ENCODE measurements at places on chromosomes 12 and 14.

DNA sequence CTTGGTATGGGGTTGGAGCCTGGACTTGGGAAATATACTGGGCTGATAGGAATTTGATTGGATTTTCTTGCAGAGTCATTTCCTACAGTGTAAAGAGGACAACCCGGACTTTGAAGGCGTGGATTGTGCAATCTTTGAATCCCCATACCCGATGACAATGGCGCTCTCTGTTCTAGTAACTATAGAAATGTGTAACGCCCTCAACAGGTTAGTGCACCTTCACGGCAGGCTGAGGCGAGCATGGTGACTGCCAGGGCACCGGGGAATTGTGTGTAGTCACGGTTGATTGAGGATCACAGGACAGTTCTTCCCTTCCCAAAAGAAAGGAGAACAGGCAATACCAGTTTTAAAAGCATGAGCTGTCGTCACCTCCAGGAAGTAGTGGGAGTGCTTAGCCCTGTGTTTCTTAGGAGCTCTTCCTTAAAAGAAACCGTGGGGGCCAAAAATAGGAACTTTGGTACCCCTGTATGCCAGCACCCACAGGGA is 58.3 kb downstream of the ANAPC7 start:
- no peak for DNase-seq

DNA sequence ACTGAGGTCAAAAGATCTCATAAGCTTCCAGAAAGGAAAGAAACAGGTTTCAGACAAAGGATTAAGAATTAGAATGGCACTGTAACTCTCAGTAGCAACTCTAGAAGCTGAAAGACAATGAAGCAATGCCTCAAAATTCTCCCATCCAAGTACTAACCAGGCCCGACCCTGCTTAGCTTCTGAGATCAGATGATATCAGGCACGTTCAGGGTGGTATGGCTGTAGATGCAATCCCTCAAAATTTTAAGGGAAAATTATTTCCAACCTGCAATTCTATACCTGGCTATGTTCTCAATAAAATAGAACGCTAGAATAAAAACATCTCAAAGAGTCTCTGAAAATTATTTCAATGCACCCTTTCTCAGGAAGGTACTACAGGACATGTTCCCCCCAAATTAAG is 19.6 kb downstream of the NOXRED1 start:
- DNase-seq, result no peak

DNA sequence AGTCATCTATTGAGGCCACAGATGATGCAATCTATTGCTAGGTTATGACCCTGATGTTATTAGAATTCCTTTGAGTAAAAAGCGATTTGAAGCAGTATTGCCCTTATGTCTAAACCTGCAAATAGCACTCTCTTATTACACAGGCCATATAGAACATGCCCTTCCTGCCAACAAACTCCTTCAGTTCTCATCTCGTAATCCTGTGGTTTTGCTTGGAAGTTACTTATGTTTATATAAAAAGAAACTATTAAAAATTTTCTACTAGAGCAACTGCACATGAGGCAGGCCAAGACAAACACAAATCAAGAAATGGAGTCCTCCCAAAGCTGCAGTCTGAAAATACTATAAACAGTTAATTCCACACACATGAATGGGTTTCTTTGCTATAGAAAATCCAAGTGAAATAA is 1200.2 kb downstream of the LRFN5 start:
- no peak for DNase-seq

GRCh38 chr14:50068496-50068895 is 47.9 kb downstream of the VCPKMT start:
- DNase-seq, result no peak

DNA sequence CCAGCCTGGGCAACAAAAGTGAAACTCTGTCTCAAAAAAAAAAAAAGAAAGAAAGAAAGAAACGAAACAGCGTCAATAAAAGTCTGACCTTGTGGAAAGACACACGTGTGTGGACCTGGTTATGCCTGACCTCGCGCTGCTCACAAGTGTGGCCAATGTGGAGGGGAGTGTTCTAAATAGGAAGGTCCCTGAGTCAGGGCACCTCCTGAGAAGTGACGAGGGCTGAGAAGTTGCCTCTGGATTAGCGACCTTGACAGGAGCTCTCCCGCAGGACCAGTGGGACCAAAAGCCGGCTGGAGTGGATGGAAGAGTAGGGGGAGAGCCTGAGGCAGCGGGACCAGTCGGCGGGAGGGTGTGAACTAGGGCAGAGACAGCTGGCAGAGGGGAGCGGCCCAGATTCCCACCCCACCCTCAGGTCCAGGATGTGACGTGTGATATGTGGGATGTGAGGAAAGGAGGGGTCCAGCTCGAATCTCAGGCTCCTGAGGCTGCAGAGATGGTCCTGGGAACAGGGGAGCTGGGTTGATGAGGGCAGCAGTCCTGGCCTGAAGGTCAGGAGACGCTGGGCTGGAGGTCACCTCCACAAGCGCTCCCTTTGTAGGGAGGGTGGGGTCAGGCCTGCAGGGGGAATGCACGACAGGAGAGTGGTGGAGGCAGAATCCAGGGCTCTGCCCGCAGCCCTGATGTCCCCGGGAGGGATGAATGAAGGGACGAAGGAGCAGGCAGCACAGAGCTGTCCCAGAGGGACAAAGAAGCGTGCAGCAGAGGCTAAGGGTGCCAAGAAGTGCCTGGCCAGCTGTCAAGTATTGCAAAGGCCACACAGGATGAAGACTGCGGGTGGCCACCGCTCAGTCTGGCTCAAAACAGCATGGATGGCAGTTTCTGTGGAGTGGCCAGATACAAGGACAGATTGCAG is 24.8 kb upstream of the GPR68 start:
- no peak for DNase-seq

DNA sequence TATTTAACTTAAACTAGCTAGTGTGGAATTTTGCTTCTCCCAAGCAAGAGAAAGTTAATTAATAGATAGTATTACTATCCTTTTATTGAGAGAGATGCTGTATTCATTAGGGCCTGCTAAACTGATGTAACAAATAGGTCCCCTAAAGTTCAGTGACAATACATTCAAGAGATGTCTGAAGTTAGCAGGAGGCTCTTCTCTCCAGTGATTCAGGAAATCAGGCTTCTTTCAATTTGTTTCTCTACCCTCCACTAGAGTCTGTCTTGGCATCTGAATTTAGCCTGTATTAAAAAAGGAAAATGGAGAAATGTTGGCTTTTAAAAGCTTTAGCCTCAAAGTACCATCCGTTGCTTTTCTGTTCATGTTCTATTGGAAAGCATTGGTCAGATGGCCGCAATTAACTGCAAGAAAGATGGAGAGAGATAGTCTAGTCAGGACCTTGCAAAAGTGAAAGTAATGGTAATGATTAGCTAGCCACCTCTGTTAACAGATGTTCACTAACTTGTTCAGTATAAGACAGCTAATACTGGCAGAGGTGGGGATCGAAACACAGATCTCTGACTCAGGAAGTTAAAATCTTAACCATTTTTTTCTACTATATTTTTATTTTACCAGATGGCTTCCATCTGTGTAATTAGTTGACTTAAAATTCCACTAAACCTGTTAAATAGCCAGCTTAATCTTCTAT is 786.8 kb downstream of the TMTC2 start:
- no peak for DNase-seq

- DNase-seq, result no peak
Observed at GRCh38 chr12:131133015-131133905, 179.6 kb downstream of the ADGRD1 start.

DNA sequence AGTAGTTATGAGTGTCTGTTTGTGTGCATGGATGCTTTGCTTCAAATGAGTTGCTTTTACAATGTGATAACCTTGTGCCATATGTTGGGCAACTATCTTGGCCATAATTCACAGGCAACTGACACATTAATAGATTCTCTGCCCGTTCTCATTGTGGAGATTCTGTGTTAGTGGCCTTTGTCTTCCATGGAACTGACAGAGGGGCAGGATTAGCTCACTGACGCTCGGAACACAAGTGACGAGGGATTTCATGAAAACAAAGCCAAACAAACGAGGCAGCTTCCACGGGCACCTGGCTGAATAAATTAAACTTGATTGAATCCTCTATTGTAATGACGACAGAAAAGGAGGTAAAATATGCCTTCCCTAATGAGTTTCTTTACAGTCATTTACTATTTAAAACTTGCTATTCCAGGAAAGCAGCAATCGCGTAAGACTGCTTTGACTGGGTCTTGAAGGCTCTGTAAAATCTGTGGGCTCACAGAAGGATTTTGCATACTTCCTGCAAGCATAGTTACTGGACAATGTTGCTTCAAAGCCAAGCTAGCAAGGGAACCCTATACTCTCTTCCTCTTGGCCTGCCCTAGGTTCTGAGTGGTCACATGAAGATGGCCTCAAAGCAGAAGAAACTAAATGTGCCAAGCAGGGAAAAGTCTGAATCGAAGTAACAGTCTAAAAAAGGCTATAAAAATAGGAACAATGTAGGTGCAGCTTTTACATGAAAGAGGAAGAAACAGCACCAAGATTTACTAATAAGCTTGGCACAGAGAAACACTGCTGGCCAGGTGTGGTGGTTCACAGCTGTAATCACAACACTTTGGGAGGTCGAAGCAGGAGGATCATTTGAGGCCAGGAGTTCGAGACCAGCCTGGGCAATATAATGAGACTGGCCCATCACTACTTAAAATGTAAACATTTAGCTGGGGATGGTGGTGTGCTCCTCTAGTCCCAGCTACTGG is 28.1 kb upstream of the SINHCAF start:
- DNase-seq, result no peak

- DNase-seq, result no peak
Observed at GRCh38 chr12:81166790-81167189, 88.9 kb downstream of the ACSS3 start.

DNA sequence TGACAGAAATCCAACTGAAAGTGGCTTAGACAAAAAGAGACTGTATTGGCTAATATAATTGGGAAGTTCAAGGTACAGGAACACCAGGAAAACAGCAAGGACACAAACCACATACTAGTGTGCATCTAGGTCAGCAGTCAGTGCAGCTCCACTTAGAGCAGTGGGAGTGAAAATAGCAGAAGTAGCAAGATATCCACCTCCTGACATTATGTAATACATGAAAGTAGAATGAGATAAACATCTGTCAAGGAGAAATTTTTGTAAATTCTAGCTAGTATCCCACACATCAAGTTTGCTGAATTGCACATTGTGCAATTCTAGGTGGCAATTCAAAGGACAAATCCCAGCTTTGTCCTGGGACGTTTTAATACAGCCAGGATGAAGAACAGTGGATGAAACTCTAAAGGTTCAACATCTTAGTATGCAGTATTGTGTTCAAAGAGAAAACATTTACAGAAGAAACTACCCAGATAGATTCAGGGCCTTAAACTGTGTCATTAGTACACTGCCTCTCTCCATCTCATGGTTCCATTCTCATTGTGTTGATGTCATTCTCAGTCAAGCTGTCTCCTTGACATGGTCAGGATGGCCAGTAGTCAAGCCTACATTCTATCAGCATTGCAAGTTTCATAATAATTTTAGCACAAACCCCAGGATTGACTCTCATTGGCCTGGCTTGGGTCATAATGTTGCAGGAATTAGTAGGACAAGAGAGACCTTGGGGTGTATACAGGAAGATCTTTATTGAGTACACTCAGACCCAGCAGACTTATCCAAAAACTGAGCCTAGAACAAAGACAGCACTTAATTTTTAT is 56.8 kb downstream of the SDR9C7 start:
- DNase-seq, result no peak

DNA sequence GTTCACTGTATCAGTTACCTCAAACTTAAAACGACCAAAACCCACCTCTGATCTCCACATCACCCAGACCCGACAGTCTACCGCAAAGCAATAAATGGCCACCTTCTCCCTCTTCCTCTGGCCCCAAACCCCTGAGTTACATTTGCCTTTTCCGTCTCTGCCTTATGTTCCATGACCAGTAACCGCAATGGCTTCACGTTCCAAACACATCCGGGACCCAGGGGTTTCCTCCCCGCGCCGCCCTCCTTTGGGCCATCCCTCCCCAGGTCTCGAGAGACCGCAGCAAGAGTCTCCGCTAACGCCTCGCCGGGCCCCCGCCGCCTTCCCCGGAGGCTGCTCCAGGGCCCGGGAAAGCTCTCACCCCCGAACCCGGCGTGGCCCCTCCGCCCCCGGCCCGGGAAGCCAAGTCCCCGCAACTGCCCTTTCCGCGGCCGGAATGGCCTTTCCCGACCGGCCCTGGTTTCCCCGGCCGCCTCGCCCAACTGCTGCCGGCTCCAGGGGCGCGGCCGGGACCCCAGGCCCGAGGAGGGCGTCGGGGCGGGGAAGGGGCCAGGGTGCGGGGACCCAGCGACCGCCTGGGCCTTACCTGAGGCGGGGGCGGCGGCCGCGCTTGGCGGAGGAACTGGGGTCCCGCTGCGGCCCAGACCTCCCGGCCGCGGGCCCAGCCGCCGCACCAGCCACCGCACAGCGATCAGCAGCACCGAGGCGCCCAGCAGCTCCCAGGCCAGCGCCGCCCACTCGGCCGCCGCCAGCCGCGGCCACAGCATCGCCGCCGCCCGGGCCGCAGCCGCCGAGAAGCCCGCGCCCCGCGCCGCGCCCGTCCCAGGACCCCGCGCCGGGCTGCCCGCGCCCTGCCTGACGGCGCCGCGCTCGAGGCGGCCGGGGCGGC is at the start of gene ANKLE2:
ANKLE2 (minus strand) TSS at position 801 of the 889 bp plus-strand sequence; CDS start at position 767, 34 bp downstream.
- peak; percentile 56 for DNase-seq

DNA sequence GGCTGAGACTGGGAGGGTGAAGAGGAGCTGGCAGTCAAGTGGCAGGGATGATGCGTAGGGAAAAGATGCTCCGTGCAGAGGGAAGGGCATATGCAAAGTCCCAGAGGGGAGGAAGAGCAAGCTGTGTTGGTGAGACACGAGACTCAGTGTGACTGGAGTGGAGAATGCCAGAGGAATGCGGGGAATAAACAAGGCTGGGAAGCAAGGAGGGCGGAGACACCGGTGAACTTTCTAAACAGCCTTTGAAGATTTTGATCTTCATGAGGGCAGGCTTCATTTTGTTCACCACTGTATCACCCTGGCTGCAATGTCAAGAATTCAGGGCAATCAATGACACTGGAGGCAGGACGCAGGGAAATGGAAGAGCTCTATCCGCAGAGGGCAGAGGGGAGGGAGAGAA is 535.8 kb downstream of the FUT8 start:
- DNase-seq, result no peak

GRCh38 chr12:33588725-33589405 is 149.2 kb upstream of the SYT10 start:
- DNase-seq, result no peak

DNA sequence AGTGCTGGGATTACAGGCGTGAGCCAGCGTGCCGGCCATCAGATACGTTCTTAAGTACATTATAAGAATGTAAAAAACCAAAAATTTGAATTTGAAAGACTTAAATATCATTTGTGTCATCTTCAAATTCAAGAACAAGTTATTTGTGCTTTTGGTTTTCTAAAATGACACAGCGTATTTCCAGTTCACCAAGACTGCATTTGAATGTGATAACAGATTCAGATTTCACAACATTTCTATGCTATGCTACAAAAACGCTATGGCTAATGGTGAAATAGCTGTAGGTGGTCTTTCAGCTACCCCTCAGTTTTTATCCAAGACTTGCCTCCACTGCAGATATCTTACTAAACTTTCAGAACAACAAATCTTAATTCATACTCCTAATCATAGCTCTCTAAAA is 46.7 kb downstream of the APPL2 start:
- DNase-seq, result no peak

- no peak for DNase-seq
Observed at GRCh38 chr14:21454843-21455544, 929 bp downstream of the CHD8 start.

- DNase-seq, result no peak
Observed at GRCh38 chr12:67772267-67773169, 124.0 kb downstream of the DYRK2 start.

Data from stimulated activated CD4-positive, alpha-beta T cell treated with anti-CD3 and anti-CD28 coated beads, TNF-alpha, amount 100 ng/mL, for 1 hour (primary cell).